ENCODE measurements at places on chromosomes 2 and 18.

GRCh38 chr2:121346407-121346806 is 61.4 kb upstream of the TFCP2L1 start:
- no peak for DNase-seq

DNA sequence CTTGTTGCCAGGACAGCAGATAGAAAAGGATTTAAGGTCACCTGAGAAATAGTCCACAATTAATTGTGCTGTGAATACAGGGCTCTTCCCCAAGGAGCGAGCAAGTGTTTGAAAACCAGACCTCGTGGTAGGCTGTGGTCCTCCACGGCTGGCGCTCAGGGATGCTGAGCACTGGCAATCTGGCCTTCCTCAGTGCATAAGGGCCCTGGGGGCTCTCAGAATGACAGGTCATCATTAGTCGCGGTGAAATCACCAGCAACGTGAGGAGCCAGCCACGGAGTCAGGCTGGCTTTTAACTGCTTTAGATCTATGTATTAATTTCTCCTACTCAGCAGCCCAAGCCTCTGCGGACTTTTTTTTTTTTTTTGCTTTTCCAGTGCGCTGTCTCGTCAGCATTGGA is 148.5 kb downstream of the FHOD3 start:
- DNase-seq = no peak

DNA sequence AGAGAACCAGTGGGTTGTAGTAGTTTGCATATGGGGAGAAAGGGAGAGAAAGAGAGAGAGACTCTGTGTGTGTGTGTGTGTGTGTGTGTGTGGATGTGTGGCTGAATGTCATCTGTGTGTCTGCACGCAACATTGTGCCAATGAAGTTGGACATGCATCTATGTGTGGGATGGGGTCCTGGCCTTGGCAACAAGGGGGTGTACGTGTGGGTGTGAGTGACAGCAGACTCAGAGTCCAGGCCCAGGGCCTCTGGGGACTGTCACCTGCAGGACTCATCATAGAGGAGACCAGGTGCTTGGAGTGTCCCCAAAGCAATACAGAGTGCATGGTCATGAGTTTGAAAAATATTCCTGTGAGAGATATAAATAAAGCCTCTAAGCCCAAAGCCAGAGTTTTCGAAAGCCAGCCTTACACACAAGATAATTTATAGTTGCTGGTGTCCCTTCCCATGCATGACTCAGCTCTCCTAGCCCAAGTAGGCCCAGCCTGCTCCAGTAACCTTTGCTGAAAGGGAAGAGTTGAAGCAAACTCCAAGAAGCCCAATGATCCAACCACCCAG is 59.9 kb downstream of the TNP1 start:
- no peak for DNase-seq

- DNase-seq = no peak
These were observed 275.5 kb downstream of the KCNJ3 start for GRCh38 chr2:154974041-154974440.

- no peak for DNase-seq
These were observed 643.9 kb upstream of the VRK2 start for GRCh38 chr2:57402755-57403154.

DNA sequence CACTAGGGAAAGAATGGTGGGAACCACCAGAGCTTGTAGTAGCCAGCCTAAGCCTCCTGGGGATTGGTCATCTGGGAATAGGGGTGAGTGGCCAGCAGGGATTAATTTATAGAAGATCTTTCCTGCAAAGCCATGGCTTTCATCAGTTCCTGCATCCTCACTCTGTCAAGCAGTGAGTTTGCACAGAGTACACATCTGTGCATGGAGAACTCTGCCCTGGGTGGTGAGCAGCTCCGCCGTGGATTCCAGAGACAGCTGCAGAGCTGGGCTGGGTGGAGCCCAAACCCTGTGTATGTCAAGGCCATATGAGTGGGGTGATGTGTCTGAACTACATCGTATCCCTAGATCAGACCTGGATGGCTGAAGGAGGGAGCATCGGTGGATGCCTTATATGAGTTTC is 182.2 kb downstream of the GLI2 start:
- DNase-seq = no peak

DNA sequence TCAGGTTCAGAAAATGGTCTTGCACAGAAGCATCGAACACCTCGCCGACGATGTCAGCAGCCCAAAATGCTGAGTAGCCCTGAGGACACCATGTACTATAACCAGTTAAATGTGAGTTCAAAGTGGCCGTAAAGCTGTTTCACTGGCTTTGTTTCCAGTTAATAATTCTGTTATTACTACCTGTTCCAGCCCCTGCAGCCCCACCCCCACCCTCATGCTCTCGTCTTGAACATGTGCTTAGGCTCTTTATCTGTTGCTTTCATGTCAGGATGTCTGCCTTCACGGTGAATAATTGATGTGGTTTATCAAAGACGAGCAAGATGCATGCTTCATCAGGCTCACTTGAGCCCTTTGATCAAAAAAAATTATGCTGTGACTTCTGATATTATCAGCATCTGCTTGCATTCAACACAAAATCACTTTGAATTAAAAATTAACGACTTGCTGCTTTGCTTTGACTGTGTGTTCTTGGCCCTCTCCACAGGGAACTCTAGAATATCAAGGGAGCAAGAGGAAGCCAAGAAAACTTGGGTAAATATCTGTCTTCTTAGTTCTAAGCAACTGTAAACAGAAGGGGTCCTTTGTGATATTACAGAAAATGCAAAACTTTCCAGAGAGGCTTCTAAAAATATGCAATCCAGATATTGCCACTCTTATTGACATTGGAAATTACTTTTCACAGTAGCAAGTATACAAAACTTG is 63.4 kb upstream of the SP5 start:
- DNase-seq = no peak
